ENCODE measurements at places on chromosomes 12 and 14.

DNA sequence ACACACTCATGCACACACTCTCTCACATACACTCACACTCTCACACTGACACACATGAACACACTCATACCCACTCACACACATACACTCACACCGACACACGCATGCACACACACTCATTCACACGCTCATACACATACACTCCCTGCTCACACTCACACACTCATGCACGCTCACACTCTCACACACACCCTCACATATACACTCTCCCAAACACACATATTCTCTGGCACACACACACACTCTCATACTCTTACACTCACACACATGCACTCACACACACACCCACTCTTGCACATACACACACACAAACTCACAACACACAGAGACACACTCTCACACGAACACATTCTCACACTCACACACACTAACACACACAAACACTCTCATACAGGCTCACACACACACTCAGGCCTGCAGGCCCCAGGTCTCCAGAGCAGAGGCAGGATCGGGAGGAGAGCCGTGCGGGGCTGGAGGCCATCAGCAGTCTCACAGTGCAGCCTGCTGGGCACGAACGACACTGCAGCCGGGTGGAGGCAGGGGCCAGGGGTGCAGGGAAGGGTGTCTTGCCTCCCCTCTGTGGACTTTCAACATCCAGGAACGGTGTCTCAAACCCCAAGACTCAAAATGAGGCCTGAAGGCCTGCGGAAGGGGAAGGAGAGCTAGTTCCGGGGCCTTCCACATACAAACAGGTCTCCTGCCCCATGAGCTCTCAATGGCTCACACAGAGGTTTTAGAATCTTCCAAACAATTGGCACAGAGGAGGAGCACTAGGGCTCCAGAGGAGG lies 148.7 kb downstream of the ANO2 start:
- peak; percentile 39 for DNase-seq

- no peak for DNase-seq
Measured at GRCh38 chr12:13947276-13947946, 34.0 kb downstream of the GRIN2B start.

DNA sequence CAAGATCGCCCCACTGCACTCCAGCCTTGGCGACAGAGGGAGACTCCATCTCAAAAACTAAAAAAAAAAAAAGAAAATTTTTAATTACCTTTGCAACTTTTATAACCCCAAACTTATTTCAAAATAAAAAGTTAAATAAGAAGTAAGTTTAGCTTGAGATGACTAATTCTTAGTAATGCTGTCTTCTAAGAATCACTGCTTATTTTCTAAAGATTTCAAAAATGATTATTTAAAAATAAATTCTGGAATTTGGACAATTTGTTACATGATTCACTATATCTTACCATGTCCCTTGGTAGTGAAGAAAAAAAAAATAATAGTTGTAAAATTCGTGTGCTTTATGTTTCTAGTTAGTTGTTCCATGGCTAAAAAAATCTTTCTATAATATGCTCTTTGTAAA lies 11.6 kb upstream of the HECTD1 start:
- DNase-seq, result no peak

DNA sequence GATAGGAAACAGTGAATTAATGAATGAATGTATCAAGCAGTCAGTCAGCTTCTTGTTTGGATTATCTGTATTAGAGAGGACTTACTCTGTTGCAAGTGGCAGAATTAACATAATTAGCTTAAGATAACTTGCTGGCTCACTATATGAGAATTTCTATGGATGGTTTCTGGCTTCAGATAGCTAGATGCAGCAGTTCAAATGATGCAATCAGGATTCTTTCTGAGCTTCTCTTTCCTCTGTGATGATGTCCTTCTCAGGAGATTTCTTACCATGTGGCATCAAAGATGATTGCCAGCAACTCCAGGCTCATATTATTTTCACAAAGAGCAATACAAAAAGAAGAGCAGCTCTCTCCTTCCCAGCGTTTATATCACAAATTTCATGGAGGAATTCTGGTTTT lies 30.7 kb downstream of the FRMD6 start:
- DNase-seq, result no peak
